CD4-positive, alpha-beta T cell treated with Interleukin-12 subunit alpha and Interleukin-12 subunit beta, for 1 hour (primary cell): ENCODE measurements at places on chromosomes 12 and 14.

DNA sequence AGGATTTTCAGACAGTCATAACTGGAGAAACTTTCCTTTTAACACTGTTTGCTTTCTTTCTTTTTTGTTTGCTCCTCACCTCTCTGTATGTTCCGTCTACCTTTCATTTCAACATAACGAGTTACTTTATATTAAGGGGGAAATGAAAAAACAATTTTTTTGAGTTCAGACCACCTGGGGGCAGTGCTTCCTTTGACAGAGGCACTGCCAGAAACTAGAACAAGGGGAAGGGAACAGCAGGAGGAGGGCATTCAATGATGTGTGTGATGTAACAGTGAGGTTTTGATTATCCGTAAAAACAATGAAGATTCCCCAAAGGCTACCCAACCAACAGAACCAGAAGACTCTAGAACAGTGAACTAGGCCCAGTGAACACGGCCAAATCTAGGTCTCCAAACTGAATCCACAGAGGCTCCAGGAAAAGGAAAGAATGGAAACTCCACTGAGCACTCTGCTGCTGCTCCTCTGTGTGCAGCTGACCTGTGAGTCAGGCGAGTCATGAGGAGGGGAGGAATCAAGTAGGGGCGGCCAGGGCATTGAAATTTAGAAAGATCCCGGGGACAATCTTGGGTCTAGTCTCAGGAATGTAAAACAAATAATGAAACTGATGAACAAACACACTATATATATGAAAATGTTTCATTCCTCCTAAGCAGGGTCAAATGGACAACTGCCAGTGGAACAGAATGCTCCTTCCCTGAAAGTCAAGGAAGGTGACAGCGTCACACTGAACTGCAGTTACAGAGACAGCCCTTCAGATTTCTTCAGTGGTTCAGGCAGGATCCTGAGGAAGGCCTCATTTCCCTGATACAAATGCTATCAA is 323.5 kb downstream of the DAD1 start:
- peak; percentile 29 for DNase-seq

DNA sequence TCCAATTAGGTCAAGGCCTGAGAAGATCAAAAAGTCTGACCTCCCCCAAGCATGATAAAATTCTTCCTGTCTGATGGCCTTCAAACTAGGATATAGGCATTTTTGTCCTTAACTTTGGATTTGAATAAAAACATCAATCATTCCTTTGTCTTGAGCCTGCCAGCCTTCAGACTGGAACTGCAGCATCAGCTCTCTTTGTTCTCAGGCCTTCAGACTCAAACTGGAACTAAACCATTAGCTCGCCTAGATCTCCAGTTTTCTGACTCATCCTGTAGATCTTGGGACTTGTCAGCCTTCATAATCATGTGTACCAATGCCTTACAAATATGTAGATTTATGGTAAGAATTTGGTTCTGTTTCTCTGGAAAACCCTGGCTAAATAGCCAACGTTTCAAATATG is 721.7 kb downstream of the GALC start:
- no peak for DNase-seq

GRCh38 chr12:39426636-39427240 is 16.2 kb downstream of the KIF21A start:
- no peak for DNase-seq

DNA sequence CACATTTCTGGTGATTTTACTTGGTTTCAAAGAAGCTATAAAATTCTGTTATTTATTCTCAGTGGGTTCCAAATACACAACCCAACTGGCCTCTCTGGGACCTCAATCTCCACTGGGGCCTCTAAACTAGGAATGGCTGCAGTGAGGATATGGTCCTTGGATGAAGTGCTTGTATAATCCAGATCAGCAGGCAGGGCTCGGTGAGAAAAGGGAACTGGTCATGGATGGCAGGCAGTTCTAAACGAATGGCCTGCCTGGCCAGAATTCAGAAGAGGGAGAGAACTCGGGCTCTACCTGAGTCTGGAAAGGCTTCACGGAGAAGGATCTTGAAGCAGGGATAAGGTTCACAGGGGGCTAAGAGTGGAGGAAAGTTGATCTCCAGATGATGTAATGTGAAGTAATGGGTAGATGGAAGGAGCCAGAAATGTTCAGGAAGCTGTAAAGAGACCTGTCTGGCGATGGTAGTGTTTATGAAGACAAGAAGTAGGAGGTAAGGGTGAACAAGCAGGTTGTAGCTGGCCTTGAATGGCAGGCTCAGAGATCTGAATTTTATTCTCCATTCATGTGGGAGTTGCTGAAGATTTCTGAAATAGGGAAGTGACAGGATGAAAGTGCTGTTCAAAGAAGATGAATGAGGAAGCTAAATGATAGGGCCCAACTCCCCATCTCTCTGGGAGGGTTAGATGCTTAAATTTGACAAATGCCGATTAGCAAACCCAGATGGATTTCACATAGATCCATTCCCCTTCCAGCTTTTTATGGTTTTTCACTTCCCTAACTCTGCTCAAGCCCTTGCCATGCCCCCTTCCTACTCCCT is 31.5 kb upstream of the ANO6 start:
- DNase-seq, result no peak

- no peak for DNase-seq
These were observed 24.9 kb downstream of the PSMC1 start for GRCh38 chr14:90281261-90281660.

DNA sequence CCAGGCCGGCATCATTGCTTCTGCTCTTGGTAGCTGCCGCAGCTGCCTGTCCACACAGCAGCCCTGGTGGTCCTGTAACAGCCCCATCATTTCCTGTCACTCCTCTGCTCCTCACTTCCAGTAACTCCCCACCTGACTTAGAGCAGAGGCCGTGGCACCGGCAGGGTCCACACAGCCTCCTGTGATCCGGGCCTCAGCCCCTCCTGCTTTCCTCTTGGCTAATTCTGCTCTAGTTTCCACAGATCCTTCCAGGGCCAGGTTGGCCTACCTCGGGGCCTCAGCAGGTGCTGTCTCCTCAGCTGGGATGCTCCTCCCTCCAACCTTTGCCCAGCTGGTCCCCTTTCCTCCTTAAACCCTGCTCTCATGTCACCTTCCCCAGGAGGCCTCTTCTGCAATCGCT is 80.2 kb downstream of the FZD10 start:
- no peak for DNase-seq

DNA sequence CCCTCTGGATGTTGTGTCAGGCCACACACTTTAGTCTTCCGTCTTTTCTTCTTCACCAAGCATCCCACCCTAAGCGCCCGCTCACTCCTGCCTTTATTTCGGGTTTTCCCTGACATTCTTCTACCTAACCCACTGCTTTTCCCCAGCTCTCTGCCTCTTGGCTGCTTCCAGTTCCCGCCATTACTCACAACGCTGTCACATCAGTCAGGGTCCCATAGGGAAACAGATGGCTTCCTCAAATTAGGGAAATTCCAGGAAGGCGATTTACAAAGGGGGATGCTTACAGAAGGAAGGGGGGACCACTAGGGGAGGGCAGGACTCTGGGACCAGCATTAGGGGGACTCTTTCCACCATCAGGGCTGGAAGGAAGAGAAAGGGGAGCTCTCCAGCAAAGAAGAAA is 9.2 kb upstream of the PPP1R13B start:
- DNase-seq, result no peak

DNA sequence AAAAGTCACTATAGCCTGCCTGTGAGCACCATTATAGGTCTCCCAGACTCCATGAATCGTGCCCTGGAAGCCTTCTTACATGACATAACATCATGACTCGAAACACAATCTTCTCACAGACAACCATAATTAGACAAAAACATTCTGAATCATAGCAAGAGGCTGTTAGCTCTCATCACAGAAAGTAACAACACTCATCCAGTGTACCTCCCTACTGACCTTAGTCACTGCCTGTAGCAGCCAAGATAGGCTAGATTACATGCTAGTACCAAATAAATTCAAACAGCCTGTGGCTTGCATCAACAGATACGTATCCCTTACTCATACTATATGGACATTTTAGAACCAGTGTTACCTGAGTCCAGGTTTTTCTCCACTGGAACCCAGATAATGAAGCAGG is 663.8 kb upstream of the FOXG1 start:
- DNase-seq, result no peak

- DNase-seq, result no peak
These were observed 19.1 kb upstream of the SLC17A8 start for GRCh38 chr12:100337727-100338126.

- DNase-seq, result no peak
These were observed 47.5 kb upstream of the TCL1A start for GRCh38 chr14:95761436-95761835.

DNA sequence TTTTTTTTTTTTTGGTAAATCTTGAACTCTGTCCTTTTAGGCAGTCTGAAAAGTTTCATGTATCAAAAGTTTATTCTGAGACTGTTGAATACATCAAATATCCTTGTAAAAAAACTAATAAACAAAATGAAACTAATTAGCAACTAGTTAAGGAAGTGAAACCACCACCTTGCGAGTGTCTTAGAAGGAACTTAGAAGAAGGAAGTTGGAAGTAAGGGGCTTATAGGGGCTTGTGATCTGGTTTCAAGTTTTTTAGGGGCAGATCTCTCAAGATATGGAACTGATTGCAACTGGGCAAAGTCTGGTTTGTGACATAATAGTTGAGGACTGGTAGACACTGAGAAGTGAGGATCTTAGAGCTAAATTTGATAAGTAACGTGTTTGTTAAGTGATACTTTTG is 748.8 kb downstream of the C12orf50 start:
- no peak for DNase-seq

DNA sequence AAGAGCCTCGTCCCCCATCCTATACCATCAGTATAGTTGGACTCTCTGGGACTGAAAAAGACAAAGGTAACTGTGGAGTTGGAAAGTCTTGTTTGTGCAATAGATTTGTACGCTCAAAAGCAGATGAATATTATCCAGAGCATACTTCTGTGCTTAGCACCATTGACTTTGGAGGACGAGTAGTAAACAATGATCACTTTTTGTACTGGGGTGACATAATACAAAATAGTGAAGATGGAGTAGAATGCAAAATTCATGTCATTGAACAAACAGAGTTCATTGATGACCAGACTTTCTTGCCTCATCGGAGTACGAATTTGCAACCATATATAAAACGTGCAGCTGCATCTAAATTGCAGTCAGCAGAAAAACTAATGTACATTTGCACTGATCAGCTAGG is 13.6 kb downstream of the ARHGAP5 start:
- no peak for DNase-seq

DNA sequence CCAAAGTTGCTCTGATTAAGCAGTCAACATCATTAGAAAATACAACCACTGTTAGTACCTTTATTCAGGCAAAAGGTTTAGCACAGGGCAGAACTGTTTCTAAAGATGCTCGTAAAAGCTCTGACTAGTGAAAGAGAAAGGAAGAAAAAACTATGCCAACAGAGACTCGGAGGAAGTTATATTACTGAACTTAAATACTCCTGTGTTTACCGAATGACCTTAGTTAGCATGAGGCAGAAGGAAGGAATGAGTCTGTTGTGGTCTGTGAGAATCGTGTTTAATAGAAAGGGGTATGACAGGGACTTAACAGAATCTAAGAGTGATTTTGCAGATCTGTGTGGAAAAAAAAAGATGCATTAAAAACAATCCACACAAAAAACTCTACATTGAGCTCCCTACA is 84.1 kb upstream of the OVCH1 start:
- no peak for DNase-seq

- no peak for DNase-seq
These were observed 13.1 kb downstream of the GPR68 start for GRCh38 chr14:91231446-91231845.
